ENCODE measurements at places on chromosomes 4 and X.

- DNase-seq: no peak
These were observed 726.9 kb downstream of the GRID2 start for GRCh38 chr4:93030670-93031069.

DNA sequence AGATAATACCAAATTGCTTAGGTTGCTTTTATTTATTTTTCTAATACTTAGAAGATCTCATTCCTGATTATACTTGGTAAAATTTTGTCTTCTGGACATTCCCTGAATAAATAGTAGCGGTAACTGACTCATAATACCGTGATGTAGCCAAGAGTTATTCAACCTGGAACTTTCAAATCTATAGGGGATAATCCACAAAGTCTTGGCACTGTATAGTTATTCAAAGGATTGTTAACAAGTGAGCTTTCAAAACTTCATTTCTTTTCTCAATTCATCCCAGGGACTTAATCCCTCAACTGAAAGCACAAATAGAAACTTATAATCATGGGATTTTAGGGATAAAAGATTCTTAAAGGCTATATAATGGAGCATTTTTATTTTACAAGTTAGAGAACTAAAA is 1383.3 kb downstream of the FAM133A start:
- no peak for DNase-seq

DNA sequence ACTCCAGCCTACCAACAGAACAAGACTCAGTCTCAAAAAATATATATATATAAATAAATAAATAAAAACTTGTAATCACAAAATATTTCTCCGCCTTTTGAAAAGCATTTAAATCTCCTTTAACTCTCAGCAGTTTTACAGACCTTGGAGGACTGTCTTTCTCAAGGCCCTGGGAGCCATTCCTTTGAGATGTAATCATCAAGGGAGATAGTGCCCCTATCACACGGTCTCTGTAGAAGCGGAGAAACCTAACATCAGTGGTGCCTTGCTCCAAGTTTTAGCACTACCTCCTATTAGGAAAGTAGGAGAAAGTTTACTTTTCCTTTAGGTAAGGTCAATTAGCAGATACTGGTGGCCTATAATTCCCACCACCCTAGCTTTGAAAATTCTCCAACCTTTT is 58.5 kb downstream of the ANTXR2 start:
- no peak for DNase-seq

- no peak for DNase-seq
These were observed 50.0 kb downstream of the AMMECR1 start for GRCh38 chrX:110267874-110268273.

DNA sequence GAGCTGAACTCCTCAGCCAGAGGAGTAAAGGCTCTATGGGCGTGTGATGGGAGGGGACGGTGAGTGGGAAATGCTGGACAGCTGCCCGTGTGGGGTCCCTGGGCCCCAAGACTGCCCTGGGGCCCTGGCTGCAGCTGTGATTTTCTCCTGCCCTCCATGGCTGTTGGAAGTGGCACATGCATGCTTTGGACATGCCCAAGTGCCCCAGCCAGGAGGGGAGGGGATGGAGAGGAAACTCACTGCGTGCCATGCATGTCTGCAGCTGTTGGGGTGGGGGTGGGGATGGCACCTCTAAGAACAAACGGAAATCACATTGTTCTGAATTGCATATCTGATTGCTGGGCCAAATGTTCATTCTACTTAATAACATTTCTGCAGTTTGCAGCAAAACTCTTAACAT is 52.4 kb downstream of the MID2 start:
- DNase-seq: no peak

DNA sequence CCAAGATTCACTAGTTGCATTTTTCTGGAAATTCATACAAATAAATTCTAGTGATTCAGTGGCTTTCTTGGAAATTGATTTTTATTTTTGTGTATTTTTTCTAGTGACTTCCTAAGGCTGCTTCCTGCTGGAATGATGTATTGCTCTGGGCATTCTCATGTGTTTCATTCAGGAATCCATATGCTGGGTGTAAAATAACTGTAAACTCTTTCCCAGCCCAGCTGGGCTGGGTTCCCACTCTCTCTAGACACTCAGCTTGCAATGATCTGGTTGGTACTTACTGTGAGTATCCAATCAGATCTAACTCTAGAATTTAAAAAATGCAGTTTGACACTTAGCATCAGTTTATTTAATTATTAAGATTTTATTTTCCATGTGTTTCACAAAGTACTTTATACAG is 882.2 kb downstream of the STIM2 start:
- DNase-seq: no peak

- DNase-seq: no peak
These were observed 105.2 kb downstream of the GASK1B start for GRCh38 chr4:158067646-158068045.

DNA sequence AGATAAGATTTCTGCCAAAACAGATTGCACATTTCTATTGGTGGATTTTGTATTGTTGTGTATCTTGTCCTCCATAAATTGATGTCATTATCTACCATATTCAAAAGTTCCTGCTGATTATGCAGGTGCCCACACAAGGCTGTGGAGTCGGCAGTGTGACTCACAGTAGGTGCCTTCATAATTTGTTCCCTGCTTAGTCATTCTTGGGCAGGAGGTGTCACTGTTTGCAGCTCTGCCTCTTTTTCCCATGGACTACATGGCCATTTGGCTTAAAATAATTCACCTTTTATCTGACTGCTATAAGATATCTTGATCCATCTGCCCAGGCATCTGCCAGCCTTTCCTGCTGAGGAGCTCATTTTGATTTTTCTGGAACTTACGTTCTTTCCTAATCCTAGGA is 33.6 kb upstream of the ENPEP start:
- no peak for DNase-seq

- DNase-seq: no peak
These were observed 51.7 kb downstream of the SLC7A11 start for GRCh38 chr4:138190452-138190858.

DNA sequence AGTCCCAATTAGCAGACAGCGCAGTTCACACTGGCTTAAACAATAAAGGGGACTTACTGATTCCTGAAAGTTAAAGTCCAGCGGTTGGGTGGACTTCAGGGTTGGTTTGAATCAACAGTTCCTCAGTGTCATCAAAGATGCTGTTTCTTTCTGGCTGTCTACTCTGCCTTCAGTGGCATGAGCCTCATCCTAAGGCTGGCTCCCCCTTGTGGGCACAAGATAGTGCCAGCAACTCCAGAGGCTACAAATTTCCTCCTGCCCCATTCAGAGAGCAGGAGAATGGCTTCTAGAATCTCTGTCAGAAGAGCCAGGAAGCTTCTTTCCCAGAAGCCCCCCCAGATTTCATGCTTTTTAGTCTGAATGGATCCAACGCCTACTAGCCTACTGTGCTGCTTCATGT is 82.4 kb upstream of the MTM1 start:
- no peak for DNase-seq

DNA sequence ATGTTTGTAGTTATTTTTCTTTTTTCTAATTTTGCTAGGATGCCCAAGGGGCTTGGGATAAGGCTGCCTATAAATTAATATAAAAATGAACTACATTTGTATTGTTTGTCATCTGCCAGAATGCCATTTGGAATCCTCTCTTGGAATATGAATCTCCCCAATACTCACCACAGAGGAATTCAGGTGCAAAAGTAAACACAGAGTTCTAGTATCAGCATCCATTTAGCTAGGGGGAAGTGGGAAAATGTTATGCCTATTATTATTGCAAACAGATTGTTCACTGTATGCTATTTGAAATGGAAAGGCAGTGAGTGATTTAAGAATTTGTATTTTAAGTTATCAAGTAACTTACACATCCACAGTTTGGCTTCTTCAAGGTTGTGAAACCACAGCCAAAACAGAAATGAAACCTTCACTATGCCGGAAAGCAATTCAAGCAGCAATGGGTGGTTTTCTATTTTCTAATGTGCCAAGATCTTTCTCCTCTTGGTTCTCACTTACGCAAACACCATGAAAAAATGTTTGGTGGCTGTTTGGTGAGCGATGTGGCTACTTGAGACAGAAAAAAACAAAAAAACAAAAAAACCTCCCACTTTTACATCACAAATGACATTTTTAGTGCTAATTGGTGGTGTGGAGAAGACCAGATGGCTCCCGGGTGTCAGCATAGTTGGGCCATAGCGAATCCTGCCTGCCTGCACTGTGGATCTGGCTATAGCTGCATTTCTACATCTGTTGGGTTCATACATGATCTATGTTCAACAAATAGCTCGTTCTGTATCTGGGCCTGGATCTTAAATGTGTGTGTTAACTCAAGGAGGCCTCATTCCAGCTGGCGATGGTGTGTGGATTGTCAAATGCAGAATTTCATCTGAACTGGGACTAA is 200.8 kb upstream of the GIMD1 start:
- no peak for DNase-seq

GRCh38 chr4:40931841-40932240 is 182.1 kb downstream of the NSUN7 start:
- DNase-seq: no peak

DNA sequence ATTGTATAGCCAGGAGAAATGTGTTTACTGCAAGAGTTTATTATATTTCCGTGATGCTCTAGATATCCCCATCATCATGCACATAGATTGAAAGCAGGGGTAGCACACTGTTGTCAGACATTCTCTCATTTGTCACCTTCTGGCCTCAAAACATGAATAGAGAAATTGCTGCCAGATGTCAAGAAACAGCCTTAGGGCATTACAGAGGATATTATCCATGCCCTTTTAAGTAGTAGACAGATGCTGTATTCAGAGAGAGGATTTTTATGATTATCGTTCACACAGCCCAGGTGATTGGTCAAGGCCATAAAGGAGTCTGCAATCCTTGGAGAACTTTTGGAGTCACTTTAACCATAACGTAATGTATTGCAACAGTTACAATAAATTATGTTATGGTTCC is 1961.5 kb upstream of the TENM3 start:
- no peak for DNase-seq
